ENCODE measurements at places on chromosomes 6 and 20.

DNA sequence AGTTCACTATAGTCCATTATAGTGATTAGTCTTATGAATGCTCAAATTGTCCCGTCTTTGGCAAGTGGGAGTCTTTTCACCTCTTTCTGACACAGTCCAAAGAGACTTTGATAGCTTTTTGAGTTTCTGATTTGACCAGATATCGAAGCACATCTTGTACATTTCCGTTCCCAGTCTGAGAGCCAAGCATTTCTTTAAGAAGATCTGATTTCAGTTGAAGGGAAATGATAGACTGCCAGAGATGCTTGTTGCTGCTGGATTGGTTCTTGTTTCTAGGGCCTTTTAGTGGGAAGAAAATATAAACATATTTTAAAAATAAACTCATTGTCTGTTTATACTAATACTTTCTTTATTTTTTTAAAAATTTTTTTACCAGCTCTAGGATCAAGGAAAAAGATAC, 54.1 kb upstream of the IER3 start:
- DNase-seq, result no peak

GRCh38 chr20:58331961-58332551, 22.5 kb downstream of the RAB22A start:
- no peak for DNase-seq

GRCh38 chr6:134950482-134950881, 581 bp upstream of the ALDH8A1 start:
- no peak for DNase-seq

DNA sequence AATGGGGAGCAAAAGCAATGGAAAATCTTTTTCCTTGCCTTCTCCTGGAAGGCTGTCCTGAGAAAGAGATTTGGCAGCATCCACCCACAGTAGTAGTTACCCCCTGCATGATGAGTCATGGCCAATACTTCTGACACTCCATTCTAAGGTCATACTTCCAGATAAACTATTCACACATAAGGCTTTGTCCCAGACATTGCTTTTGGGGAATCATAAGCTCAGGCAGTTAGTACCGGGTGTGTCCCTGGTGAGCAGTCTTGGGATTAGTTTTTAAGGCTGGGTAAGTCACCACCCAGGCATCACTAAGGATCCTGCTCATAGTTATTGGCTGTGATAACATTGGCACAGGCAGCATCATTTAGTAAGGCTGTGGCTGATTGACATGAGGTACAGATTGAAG, 160.6 kb upstream of the GGTLC1 start:
- no peak for DNase-seq

DNA sequence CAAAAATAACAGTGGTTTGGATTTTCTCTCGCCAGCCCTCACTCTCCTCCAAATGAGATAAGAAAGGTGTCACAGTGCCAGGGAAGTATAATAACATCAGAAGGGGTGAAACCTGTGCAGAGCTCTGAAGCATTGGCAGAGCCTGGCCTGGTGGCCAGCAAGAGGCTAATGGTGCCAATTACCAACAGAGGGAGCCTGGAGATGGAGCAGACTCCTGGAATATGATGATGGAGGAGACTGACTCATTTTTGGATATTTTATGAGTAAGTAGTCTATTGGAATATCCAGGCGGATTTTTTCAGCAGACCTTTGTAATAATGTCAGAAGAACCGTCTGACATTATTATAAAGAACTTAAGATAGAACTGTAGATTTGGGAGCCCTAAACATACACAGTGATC, 442.6 kb upstream of the MARCKS start:
- DNase-seq, result peak; percentile 41

- no peak for DNase-seq
Measured at GRCh38 chr20:57263801-57264792, 2.3 kb downstream of the BMP7 start.

- peak; percentile 88 for DNase-seq
Measured at GRCh38 chr6:13574571-13575376, at the start of gene SIRT5. SIRT5 (plus strand) TSS chr6:13574601; CDS start chr6:13584111, 9,510 bp downstream.

GRCh38 chr6:149084808-149085556, 232.5 kb upstream of the TAB2 start:
- DNase-seq, result no peak

DNA sequence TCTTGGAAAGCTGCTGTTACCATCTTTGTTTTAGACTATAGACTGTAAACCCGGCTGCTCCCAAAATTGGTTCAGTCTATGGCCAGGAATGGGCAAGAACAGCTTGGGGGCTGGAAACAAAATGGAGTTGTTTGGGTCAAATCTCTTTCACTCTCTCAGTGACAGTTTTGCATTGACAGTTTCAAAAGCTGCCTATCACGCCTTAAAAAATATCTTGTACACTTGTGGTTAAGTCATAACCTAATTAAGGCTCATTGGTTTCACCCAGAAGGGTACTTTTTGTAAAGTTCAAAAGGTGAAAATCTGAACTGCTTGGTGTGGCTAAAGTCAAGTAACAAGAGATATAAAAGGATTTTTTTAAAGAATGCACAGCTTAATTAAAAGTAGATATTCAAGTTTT, 76.1 kb upstream of the PRL start:
- no peak for DNase-seq

GRCh38 chr6:3334555-3334954, 75.8 kb downstream of the PSMG4 start:
- no peak for DNase-seq

GRCh38 chr6:33426590-33427511, 7.0 kb downstream of the SYNGAP1 start:
- DNase-seq, result peak; percentile 58

- DNase-seq, result no peak
Measured at GRCh38 chr6:7124114-7124513, 16.4 kb downstream of the RREB1 start.

- DNase-seq, result no peak
Measured at GRCh38 chr6:80003826-80004172, 650 bp upstream of the TTK start.

- peak; percentile 28 for DNase-seq
Measured at GRCh38 chr6:24543683-24544082, 48.9 kb downstream of the ALDH5A1 start.

GRCh38 chr20:45798935-45799642, 7.3 kb downstream of the DNTTIP1 start:
- peak; percentile 58 for DNase-seq

DNA sequence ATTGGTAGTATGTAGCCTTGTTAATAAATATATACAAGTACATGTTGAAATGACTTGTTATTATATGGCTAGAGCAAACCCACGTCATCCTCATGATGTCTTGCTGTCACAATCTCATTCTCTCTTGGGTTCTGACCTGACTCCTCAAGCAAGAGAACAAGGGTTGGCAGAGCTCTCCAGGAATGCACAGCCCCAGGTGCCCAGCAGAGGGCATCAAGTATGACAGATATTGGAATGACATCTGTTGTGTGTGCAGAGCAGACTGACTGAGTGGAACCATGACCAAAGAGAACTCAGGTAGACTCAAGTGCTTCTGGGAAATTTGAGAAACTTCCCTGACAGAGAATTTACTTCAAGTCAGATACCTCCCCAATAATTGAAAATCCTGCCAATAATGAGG, 90.6 kb downstream of the PAX1 start:
- DNase-seq, result peak; percentile 7

DNA sequence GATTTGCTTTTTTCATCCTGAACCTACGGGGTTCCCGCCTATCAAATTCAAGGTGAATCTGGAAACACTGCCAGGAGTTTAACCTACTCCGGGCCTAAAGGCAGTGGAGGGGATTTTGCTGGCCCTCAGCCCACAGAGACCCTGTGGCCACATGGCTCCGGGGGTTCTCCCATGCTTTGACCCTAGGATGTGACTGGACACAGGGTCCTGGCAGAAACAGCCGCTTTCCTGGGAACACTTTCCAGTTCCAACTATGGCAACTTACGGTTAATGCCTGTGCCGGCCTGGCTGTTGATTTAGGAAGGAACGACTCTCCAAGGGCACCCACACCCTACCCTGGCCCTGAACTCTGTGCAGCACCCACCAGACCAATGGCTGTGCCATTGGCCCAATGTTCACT, 141.7 kb upstream of the RPS6KA2 start:
- no peak for DNase-seq

- no peak for DNase-seq
Measured at GRCh38 chr20:17952692-17953684, 15.6 kb downstream of the SNX5 start.

GRCh38 chr6:13296536-13296997, 31.8 kb downstream of the TBC1D7 start:
- no peak for DNase-seq

GRCh38 chr6:145332011-145332410, 403.3 kb downstream of the EPM2A start:
- no peak for DNase-seq

- no peak for DNase-seq
Measured at GRCh38 chr6:3799719-3800118, 48.2 kb upstream of the PXDC1 start.

DNA sequence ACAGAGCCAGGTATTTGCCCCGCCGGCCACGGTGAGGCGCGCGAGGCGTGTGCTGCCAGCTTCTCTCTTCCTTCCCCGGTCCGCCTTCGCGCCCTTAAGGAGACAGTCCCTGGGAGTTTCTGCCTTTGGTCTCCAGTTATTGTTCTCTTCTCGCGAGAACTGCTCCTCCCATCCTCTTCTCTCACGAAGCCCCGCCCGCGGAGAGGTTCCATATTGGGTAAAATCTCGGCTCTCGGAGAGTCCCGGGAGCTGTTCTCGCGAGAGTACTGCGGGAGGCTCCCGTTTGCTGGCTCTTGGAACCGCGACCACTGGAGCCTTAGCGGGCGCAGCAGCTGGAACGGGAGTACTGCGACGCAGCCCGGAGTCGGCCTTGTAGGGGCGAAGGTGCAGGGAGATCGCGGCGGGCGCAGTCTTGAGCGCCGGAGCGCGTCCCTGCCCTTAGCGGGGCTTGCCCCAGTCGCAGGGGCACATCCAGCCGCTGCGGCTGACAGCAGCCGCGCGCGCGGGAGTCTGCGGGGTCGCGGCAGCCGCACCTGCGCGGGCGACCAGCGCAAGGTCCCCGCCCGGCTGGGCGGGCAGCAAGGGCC, at the start of gene MAPK14:
Gene MAPK14, plus strand, starts transcription at position 308 of the 587 bp plus-strand sequence. CDS start 350 bp downstream, outside the sequence.
- DNase-seq, result peak; percentile 100

DNA sequence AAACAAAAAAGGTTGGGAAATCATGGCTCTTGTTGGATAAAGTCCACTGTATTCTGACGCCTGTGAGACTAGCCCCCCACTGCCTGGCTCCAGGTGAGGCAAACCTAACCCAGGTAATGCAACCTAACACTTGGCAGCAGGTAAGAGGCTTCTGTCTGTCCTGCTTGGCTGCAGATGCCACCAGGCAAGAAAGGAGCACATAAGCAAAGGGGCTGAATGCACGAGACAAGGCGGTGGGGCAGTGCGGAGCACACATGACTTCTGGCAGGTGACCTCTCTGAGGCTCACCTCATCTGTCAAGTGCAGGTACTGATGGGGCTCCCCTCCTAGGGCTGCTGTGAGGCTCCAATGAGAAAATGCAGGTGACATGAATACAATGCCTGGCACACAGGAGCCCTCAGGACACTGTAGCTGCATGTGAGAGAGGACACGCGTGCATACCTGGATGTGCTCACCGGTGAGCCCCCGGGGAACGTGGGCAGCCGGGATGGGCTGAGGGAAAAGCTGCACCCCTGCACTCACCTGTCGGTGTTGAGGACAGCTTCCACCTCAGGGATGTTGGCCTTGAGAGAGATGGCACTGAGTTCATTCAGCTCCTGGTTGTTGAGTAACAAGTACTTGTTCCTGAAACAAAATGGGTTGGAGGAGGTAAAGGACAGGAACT, 54.1 kb downstream of the MYH7B start:
- no peak for DNase-seq

GRCh38 chr6:108164543-108164814, 1.3 kb upstream of the NR2E1 start:
- no peak for DNase-seq

DNA sequence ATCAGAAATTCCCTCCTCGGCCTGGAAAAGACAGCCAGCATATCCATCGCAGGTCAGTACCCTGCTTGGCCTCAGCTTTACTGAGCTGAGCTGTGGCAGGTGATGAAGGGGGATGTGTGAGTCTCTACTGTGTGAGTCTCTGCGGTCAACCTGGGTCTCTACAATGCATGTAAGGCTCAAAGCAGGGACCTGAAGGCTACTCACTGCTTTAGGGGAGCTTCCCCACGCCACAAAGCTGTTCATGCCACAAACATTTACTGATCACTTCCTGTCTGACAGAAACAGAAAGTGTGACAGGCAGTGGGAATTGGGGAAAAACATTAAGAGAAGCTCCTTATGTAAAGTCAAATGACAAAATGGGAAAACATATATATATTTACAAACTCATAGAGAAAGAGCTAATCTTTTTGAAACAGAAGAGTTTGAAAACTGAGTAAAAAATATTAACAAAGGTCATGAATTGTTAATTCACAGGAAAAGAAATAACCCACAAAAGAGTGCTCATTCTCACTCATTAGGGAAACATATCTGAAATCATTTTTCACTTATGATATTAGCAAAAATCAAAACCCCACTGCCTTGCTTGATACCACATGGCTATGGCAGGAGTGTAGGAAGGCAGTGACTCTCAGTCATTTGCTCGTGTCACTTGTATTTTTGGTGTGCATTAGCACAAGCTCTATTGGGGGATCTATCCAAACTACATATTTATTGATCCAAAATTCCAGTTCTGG, 5.8 kb downstream of the BTN3A3 start:
- no peak for DNase-seq

DNA sequence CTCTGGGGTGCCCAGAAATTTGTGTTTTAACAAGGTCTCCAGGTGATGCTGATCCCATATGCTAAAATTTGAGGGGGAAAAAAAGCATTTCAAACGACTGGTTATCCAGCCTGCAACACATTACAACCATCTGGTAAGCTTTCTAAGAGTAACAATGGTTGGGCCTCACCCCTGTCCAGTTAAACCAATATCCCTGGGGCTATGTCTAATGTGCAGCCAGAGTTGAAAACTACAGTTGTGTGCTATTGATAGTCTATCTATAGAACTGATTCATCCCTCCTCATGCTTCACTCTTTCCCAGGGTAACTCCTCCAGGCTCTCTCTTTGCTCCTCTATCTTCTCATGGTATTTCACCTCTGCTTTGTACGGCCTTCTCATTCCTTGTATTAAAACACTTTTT, 458.3 kb downstream of the MMUT start:
- no peak for DNase-seq

- DNase-seq, result no peak
Measured at GRCh38 chr6:43299338-43300293, 1.6 kb downstream of the SLC22A7 start.

All from A673 (cell line).